Kidney epithelial cell (primary cell): ENCODE measurements at places on chromosomes 7 and 10.

GRCh38 chr10:78263521-78263988 is 229.9 kb downstream of the RPS24 start:
- no peak for DNase-seq

DNA sequence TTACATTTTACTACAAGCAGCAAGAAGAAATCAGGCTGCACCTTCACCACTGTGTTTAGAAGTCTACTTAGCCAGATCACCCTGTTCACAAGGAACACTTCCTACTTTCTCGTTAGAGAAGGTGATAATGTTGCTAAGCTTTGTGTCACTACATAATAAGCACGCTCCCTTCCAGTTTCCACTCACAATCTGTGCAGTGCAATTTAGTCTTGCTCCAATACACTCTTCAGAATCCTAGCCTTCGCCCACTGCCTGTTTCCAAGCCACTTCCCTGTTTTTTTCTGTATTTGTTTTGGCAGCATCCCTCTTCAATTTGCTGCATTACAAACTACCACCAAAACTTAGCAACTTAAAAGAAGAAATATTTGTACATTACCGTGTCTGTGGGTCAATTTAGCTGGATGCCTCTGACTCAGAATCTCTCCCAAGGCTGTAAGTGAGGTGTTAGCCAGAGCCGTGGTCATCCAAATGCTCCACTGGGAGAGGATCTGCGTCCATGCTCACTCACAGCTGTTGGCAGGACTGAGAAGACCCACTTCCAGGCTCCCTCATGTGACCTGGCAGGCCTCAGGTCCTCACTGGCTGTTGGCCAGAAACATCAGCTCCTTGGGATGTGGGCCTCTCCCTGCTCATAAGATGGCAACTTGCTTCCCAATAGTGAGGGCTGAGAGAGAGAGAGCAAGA is 110.4 kb downstream of the PON1 start:
- DNase-seq = no peak

DNA sequence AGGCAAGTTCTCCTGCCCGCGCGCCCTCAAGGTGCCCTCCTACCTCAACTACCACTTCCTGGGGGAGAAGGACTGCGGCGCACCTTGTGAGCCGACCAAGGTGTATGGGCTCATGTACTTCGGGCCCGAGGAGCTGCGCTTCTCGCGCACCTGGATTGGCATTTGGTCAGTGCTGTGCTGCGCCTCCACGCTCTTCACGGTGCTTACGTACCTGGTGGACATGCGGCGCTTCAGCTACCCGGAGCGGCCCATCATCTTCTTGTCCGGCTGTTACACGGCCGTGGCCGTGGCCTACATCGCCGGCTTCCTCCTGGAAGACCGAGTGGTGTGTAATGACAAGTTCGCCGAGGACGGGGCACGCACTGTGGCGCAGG is 1.4 kb downstream of the FZD1 start:
- DNase-seq = no peak

- DNase-seq = no peak
Measured at GRCh38 chr7:46929359-46929758, 652.6 kb downstream of the TNS3 start.

- DNase-seq = no peak
Measured at GRCh38 chr10:124010563-124011131, 82.8 kb downstream of the CHST15 start.

DNA sequence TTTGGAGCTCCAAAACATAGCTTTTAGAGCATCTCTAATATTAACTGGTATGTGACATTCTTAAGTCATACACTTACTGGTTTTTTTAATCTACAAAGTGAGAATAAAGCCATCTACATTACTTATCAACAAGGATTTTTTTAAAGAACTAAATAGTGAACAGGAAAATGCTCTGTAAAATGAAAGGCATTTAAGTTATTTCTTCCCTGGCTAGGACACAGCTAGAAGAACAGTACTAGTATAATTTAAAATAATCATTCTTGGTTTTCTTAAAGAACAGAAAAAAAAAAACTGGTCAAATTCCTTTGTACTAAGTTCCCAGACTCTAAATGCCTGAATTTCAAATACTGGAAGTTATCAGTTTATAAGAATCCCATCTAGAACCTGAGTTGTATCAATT is 139.5 kb downstream of the SRPK2 start:
- no peak for DNase-seq

DNA sequence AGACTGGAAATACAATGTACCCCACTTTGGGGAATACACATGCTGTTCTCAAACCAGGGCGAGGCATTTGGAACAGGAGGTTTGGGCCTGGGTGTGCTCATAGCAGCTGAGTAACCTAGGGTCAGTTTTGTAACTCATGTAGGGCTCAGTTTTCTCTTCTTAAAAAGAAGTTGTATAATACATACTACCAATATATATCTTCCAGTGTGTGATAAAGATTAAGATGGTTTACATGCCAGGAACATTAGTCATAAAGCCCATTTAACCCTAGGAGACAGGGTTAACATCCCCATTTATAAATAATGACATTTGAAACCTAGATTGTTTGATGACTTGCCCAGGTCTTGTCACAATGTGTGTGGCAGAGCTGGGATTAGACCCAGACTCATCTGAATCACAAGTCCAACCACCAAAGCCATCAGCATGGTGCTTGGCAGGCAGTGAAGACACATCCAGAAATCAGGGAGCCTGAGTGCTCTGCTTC is 6.0 kb downstream of the AKR1B10 start:
- DNase-seq = no peak

- DNase-seq = no peak
Measured at GRCh38 chr7:76257973-76258372, 44.5 kb upstream of the HSPB1 start.

GRCh38 chr10:50604049-50604640 is 19.6 kb downstream of the SGMS1 start:
- DNase-seq = no peak

- DNase-seq = no peak
Measured at GRCh38 chr10:60388709-60389301, 870 bp downstream of the ANK3 start.

DNA sequence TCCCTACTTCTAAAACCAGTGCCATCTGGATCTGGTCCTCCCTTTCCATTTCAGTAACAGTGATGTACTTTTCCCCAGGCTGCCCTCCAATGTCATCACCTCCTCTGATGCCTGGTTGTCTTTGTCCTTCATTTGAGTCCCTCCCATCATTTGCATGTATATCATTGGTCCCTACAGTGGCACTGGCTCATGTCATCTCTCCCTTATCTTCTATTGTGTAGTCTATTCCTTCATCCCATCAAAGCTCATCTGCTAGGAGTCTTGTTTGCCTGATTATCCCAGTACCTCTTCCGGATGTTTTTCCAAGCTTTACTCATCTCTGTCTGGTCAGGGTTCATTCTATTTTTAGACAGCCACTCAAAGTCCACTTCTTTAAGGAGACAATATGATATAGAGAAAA is 292.9 kb upstream of the BMPER start:
- no peak for DNase-seq

GRCh38 chr10:49550563-49550962 is 11.6 kb upstream of the ERCC6 start:
- no peak for DNase-seq

DNA sequence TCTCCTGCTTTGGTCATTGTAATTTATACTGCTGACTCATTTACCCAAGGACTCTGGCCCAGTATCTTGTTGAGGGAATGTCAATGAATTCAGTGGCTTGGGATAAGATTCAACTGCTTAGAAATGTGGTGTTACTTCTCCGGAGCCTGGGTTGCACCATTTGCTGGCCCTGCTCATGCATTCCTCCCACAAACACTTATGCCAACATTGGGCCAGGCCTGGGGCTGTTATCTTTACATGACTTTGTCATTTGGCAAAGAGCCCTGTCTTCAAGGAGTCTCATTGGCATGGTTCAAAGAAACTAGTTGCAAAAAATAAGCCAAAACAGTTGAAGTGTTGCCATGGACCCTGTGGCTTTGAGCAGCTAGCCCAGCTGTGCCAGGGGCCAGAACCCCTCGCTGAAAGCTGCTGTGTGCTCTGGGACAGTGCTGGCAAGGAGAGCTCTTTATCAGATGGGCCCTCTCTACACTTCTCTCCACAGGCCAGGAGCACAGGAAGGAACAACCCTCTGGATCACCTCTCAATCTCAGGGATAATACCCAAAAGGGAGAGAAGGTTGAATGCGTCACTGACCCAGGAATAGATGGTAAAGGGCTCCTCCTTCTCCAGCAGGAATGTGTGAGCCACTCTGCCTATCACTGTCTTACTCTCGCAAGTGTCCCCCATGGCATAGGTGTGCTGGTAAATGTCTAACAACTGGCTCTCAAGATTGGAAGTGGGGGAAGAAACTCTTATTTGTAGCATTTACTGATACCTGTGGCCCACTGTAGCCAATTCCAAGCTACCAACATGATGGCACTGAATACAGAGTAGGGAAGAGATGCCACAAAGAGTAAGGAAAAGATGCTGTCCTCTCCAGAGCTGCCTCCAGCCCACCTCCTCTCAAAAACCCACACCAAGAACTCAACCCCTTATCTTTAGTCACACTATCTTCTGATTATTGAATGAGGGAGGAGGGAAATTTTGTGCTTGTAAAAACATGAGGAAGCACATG is 23.5 kb upstream of the PDE1C start:
- DNase-seq = peak; percentile 45

- no peak for DNase-seq
Measured at GRCh38 chr10:91514787-91515186, 104.6 kb downstream of the HECTD2 start.

DNA sequence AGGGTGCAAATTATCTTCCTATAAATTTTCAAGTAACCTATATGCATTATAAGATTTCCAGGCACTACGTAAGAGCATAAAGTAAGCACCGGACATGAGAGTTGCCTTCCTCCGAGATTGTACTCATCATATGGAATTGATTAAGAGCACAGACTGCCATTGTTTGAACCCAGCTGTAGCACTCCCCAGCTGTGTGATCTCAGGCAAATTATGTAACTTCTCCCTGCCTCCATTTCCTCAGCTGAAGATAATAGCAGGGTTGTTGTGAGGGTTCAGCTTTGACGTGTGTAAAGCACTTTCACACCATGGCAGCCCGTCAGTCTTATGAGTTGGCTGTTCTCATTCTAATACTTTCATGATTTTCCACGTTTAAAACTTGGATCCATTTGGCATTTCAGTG is 122.6 kb downstream of the ITIH5 start:
- no peak for DNase-seq

DNA sequence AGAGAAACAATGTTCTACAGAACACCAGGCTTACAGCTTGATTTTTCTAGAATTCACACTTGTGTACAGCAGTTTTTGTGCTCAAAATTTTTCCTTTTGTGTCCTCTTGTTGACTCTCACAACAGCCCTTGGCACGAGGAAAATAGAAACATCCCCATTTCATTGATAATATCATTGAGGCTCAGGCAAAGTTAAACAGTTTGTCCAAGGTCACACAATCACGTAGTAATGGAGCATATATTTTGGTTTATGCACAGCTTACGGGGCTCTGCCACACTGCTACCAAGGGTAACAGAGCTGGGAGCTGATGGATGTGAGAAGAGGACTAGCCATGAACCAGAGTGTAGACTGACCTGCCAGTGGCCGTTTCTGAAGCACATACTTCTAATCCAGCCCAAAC is 292.0 kb downstream of the FZD1 start:
- DNase-seq = no peak

DNA sequence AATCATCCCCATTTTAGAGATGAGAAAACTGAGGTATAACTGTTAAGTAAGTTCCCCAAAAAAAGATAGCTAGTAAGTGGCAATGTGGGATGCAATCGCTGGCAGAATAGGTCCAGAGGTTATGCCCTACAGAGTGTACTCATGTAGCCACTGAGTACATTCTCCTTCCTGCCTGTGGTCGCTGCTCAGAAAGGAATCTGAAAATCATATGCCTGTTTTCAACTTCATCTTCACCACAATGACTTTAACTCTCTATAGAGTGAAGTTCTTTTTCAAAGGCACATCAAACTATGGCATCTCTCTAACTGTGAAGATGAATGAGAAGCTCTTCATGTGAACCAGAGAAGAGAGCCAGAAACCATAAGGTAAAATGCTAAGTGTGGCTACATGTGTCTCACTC is 162.2 kb upstream of the SLC25A13 start:
- DNase-seq = no peak

DNA sequence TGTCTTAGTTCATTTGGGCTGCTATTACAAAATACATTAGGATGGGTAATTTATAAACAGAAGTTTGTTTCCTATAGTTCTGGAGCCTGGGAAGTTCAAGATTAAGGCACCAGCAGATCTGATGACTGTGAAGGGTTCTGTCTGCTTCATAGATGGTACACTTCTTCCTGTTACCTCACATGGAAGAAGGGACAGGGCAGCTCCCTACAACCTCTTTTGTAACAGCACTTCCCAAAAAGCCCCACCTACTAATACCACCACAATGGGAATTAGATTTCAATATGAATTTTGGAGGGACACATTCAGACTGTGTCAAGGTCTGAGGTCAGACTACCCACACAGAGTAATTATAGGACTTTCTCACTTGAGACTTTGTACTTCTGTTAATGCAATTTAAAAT is 260.3 kb downstream of the ARHGAP12 start:
- DNase-seq = no peak

- no peak for DNase-seq
Measured at GRCh38 chr10:110163841-110164240, 43.6 kb upstream of the MXI1 start.

- DNase-seq = no peak
Measured at GRCh38 chr7:32357535-32358277, 132.5 kb downstream of the LSM5 start.

- DNase-seq = no peak
Measured at GRCh38 chr10:132232981-132233380, 46.2 kb downstream of the DPYSL4 start.

GRCh38 chr10:48475943-48476278 is 129.0 kb downstream of the ARHGAP22 start:
- DNase-seq = no peak

- DNase-seq = no peak
Measured at GRCh38 chr7:118793582-118793981, 569.1 kb downstream of the ANKRD7 start.

DNA sequence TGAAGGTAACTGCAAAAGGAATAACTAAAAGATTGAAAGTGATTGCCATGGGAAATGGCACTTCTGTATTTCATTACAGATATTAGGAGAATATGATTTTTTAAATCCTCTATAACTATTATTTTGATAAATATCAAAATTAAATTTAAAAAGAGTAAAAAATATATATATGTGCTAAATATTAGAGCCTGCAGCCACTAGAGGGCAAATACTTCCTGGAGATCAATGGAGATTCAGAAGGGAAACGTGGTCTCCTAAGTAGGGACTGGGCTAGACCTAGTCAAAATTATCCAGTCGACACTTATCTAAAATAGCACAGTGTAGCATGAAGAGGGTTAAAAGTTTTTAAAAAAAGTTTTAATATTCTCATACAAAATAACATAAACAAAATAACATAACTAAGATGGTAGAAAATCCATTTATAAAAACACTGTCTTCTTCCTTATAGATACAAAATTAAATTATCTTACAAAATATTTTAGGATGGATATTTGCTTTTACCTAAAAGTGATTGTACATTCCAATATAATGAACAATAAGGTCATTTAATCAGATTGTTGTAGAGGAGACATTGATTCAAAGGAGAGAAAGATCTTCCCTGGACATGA is 434.3 kb downstream of the MDFIC start:
- DNase-seq = no peak

DNA sequence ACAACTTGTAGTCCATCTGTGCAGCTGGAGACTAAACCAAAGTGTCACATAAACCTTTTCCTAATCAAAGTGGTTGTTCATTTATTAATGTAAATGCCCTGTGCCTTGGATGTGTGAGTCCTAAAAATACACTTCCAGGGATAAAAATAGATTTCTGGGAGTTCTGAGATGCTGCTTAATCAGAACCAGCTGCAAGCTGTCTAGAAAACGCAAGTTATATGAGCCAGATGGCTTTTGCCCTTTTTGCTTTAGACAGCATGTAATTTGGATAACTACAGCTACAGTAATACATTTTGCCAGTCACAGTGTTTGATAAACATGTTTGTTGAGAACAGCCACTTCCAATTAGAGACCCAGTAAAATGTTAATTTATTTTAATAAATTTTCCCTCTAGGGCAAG is 185.1 kb upstream of the PRPS1L1 start:
- DNase-seq = no peak
